CMK (cell line): ENCODE measurements at places on chromosomes 4 and X.

DNA sequence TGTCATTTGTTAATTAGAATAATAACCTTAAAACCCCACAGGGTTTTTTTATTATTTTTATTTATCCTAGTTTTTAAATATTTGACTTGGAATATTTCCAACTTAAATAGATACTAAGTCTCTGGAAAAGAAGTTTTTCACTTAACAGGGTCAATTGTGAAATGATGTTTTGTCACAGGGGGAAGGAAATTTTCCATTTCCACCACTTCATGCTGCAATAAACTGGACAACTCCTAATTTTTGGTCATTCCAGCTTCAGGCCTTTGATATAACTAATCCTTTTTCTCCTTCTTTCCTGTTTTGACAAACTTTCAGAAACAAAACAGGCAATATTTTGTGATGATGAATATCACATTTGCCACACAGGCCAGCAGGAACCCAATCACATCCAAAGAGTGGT lies 45.3 kb downstream of the UGT2B10 start:
- DNase-seq = no peak

- no peak for DNase-seq
Observed at GRCh38 chr4:178955614-178956013, 1513.4 kb upstream of the AGA start.

DNA sequence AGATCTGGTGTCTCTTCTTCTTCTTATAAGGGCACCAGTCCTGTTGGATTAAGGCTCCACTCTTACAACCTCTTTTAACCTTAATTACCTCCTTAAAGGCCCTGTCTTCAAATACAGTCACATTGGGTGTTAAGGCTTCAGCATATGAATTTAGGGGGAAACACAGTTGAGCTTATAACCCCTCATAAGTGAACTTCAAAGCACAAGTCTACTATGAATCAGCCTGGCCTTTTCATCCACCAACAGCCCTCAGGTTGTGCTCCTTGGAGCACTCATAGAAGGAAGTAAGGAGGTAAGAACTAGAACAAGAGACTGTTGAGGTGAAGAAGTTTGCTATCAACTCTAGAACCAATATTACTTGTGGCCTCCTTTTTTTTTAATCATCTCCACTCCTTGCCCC lies 18.8 kb upstream of the TBC1D9 start:
- no peak for DNase-seq

DNA sequence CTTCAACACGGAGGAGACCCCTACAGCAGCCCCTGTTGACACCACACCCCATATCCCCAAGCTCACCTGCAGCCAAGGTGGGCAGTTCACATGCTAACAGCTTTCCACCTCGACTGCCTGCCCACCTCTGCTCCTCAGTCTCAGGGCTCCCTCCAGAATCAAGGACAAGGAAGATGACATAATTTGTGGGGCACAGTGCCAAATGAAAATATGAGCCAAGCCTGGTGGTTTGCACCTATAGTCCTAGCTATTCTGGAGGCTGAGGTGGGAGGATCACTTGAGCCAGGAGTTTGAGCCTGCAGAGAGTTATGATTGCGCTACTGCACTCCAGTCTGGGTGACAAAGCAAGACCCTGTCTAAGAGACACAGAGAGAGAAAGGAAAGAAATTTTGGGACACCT lies 516.3 kb downstream of the BCOR start:
- DNase-seq = no peak

DNA sequence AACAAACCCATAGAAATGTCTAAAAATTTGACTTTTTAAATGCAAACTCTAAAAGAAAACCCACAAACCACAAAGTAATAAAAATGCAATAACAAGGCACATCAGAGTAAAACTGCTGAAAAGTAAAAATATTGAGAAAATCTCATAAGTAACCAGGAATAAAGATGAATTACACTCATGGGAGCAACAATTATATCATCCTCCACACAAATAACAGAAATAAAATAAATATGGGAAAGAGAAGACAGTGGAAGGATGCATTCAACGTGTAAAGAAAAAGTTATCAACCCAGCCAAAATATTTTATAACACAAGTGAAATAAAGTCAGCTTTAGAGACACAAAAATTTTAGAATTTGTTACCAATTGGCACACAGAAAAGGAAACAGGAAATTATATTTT lies 1420.2 kb downstream of the PCDH18 start:
- DNase-seq = no peak
